AG04450 (cell line): ENCODE measurements at places on chromosomes 4 and X.

DNA sequence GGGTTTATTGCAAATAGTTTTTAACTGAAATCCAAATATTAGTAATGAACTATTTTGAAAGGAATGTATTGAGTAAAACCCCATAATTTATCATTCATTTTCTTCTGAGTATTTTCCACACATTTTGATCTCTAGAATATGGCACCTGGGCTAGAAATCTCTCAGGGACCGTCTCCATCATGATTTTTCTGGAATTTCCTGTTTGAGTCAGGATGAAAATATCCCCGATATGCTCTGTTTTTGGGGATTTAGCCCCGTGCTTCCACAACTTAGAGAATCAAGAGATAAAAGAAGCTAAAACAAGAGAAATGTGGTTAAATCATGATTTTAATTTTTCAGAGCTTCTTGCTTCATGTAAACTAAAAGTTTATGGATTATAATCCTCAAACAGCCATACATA is 114.2 kb downstream of the SPCS3 start:
- DNase-seq: no peak

GRCh38 chr4:1410491-1411325 is 4.5 kb upstream of the NKX1-1 start:
- DNase-seq: no peak

DNA sequence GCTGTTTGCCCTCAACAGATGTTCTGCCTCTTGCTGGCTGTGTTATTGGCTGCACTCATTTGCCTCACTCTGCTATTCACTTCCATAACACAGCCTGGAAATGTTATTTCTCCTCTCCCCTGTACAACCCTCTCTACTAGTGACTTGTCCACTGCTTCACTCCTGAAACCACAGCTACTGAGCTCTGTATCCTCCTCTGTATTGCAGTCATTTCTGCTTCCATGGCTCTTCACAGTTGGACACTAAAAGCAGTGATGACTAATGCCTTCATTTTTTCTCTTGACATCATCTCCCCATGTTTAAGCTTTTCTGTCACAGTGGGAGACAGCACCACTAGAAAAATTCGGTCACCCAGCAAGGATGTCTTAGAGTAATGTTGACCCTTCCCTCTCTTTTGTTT is 123.0 kb upstream of the PPP1R2C start:
- no peak for DNase-seq

GRCh38 chr4:73683033-73683432 is 57.3 kb upstream of the CXCL8 start:
- no peak for DNase-seq

- no peak for DNase-seq
Observed at GRCh38 chrX:56385336-56385735, 153.2 kb downstream of the KLF8 start.

DNA sequence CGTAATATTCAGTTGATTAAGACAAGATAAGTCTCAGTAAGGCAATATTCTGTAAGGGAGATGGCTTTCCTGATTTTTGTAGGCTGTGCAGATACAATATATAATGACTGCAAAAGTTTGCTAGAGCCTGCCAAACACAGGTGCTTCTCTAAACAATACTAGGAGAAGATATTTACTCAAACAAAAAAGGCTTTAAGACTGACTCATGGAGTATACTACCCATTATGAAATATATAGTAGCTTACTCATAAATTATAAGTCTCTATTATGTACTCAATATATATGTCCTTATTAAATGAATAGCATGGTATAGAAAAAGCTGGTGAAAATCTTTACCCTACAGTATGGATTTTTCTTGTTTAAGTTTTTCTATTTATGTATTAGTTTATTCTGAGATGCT is 93.2 kb upstream of the IL15 start:
- DNase-seq: no peak

- no peak for DNase-seq
Observed at GRCh38 chrX:9383655-9384054, 81.2 kb upstream of the TBL1X start.

- DNase-seq: no peak
Observed at GRCh38 chr4:51825341-51825740, 17.6 kb upstream of the DCUN1D4 start.

- peak; percentile 42 for DNase-seq
Observed at GRCh38 chrX:24117258-24117657, 32.3 kb upstream of the ZFX start.

- DNase-seq: no peak
Observed at GRCh38 chr4:23036503-23036902, 343.8 kb downstream of the GBA3 start.

- DNase-seq: no peak
Observed at GRCh38 chrX:57596109-57596508, 4.3 kb downstream of the ZXDB start.

- no peak for DNase-seq
Observed at GRCh38 chr4:37662861-37663390, 23.2 kb downstream of the RELL1 start.

GRCh38 chr4:13481569-13481968 is 2.6 kb downstream of the RAB28 start:
- no peak for DNase-seq

GRCh38 chr4:78325271-78326157 is 226.1 kb upstream of the ANXA3 start:
- DNase-seq: no peak

GRCh38 chr4:176363072-176363471 is 43.3 kb downstream of the SPCS3 start:
- no peak for DNase-seq

DNA sequence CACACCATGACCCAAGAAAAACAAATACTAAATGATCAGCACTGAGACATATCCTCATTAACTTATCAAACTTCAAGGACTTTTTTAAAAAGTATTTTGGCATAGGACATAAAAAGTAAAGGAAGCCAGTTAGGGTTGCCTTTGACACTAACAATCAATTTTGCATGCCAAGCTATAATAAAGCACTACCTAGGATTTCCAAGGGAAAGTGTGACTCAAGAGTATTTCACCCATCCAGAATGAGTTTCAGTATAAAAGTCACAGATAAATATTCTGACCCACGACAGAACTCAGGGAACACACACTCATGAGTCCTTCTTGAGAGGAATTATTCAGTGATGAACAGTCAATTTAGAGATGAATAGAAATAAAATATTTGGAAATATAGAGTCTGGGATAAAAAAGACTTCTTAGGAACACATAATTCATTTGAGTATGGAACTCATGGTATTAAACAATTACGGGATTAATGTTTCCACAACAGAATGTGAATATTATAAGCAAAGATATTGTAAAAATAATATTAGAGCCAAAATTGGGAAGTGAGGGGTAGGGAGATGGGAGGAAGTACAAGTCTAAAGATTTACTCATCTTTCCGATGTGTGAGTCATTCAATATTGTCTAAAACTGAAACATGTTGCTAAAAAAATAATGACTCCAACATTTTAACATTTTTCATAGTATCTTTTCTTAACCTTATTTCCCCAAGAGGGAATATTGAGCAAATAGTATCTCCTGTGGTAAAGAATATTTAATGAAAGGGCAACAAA is 143.5 kb upstream of the LNX1 start:
- DNase-seq: no peak

DNA sequence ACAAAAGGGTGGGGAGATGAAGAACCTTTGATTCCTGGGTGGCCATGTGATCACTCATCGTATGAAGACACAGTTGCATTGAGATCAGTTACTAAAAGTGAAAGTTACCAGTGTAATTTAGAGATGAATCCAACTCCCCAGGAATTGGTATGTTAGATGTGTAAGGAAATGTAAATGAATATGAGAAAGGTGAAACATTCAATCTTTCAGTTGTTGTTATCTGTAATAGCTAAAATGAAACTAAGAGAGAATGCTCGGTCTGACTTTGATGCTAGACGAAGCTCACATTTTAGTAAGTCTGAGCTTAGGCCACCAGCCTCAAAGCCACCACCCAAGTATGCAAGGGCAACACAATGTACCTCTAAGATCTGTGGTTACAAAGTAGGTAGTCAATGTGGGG is 194.3 kb upstream of the POF1B start:
- no peak for DNase-seq

GRCh38 chrX:124289443-124289842 is 43.0 kb upstream of the TEX13D start:
- no peak for DNase-seq

- no peak for DNase-seq
Observed at GRCh38 chr4:95284655-95285054, 264.1 kb downstream of the UNC5C start.

- no peak for DNase-seq
Observed at GRCh38 chr4:181479141-181479540, 764.1 kb upstream of the TENM3 start.

GRCh38 chr4:1479454-1479853 is 73.2 kb upstream of the NKX1-1 start:
- no peak for DNase-seq

DNA sequence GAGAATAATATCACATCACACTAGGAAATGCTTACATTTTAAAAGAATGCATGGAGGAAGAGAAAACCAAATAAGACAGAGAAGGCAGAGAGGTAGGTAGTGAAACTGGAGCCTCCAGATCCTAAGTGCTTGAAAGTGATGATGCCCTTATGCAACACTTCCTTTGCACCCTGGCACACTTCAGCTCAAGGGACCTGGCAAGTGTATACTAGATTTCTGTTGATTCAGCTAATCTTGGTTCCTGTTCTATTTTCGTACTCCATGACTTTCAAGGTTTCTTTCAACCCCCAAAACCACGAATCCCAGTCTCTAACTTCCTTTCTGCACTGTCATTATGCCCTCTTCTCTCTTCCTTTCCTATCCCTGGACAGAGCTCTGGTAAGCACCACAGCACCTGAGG is 36.9 kb upstream of the SH3KBP1 start:
- no peak for DNase-seq

- DNase-seq: no peak
Observed at GRCh38 chr4:86398187-86398586, 38.3 kb upstream of the MAPK10 start.

DNA sequence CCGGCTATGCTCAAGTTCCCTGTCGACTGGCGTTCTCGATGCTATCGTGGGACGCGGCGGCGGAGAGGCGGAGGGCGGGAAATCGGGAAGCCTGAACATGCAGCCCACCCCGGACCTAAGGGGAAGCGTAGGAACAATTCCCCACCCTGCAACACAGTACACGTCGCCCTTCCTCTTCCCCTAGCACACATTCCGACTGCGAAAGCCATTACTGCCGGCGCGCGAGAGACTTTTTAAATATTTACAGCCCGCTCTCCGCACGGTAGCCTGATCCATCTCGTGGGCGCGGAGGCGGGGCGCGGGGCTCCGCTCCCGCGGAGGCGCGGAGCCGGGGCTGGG is 48.1 kb upstream of the BCOR start:
- DNase-seq: no peak

DNA sequence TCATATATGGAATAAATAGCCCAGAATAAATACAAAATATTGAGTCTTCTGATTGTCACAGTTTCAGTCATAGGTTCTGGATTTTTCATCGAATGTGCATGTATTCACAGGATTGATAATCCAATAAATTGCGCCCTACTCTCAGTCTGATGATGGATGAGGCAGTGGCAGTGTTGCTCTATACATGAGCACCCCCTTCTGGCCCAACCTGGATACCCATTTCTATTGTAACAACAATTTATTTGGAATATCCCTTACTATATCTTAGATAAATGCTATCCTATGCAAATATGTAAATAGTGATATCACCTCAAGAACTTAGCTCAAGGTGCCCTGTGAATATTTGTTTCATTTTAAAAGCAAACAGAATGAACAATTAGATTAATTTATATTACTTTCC is 733.7 kb upstream of the PABPC4L start:
- no peak for DNase-seq

GRCh38 chr4:91592125-91592524 is 711.6 kb upstream of the GRID2 start:
- DNase-seq: no peak

DNA sequence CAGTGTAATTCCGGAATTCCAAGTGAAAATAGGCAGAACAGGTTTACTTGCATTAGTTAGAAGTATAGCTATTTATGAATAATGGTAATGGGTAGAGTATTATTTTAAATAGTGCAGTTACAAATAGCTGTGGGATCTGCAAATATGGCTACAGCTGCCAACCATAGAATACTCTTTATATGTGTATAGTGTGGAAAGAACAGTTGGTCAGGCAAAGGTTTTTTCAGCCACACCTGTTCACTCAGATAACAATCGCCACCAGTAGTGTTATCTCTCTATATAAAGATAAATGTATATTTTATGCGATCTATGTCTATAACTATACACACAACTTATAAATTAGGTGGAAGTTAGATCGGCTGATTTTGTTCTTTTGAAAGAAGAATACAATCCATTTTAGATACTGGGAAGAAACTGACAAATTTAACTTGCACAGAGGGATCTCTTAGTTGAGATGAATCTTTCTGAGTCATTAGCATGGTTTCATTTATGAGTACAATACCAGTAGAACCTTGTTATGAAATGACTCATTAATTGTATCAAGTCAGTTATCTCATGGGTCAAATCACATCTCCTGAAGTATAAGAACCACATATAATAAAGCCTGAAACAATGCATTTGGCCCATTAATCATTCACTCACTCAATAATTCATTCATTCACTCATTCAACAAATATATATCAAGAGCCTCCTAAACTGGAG is 100.9 kb upstream of the NR3C2 start:
- no peak for DNase-seq

- DNase-seq: peak; percentile 97
Observed at GRCh38 chr4:119735165-119735651, 106.6 kb upstream of the PDE5A start.

- peak; percentile 89 for DNase-seq
Observed at GRCh38 chr4:188986271-188986689, 847.0 kb downstream of the TRIML1 start.

- no peak for DNase-seq
Observed at GRCh38 chr4:66000510-66001117, 330.3 kb upstream of the EPHA5 start.

- no peak for DNase-seq
Observed at GRCh38 chr4:56737666-56738065, 56.6 kb upstream of the HOPX start.

- peak; percentile 20 for DNase-seq
Observed at GRCh38 chr4:118869808-118870342, 18.8 kb upstream of the SYNPO2 start.

GRCh38 chrX:105483011-105483410 is 262.5 kb upstream of the TEX13A start:
- no peak for DNase-seq

DNA sequence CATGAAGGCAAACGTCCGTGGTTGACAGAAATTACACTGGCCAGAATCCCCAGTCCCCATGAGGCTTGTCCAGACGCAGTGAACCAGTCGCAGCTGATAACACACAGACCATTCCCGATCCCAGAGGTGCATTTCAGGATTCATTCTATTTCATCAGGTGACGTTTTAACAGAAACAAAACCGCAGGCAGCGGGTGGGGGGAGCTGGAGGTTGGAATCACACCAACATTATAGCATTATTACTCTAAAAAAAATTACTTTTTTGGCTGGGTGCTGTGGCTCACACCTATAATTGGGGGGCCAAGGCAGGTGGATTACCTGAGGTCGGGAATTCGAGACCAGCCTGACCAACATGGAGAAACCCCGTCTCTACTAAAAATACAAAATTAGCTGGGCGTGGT is 25.2 kb downstream of the NOP14 start:
- no peak for DNase-seq
